ENCODE measurements at places on chromosomes 7 and 10.

- no peak for DNase-seq
These were observed at the start of gene LIPN for GRCh38 chr10:88759366-88760101. TSS of gene LIPN (plus strand) at chr10:88760020. CDS start at chr10:88761406, 1,386 bp downstream.

DNA sequence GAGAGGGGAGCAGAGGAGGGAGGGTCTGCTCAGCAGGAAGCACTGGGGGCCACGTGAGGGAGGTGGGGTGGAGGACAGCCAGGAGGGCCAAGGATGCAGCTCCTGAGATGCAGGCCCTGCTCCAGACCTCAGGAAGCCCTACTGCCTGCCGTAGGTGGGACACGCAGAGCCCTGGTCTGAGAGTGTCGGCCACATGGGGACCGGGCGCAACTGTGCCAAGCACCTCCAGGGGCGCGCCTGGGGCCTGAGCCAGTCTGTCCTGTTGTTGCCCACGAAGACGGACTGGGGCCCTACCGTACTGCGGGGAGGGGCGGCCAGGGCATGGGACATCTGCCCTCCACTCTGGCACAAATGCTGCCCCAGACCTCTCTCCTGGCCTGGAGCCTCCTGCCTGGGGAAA lies 31.6 kb downstream of the YKT6 start:
- no peak for DNase-seq

- no peak for DNase-seq
These were observed 8.8 kb downstream of the DCLRE1C start for GRCh38 chr10:14945108-14945507.

GRCh38 chr10:77072361-77072835 lies 565.2 kb downstream of the KCNMA1 start:
- DNase-seq: no peak

GRCh38 chr7:5457245-5457735 lies 33.7 kb upstream of the TNRC18 start:
- no peak for DNase-seq

GRCh38 chr7:73892003-73892999 lies 31.3 kb downstream of the TMEM270 start:
- DNase-seq: no peak

DNA sequence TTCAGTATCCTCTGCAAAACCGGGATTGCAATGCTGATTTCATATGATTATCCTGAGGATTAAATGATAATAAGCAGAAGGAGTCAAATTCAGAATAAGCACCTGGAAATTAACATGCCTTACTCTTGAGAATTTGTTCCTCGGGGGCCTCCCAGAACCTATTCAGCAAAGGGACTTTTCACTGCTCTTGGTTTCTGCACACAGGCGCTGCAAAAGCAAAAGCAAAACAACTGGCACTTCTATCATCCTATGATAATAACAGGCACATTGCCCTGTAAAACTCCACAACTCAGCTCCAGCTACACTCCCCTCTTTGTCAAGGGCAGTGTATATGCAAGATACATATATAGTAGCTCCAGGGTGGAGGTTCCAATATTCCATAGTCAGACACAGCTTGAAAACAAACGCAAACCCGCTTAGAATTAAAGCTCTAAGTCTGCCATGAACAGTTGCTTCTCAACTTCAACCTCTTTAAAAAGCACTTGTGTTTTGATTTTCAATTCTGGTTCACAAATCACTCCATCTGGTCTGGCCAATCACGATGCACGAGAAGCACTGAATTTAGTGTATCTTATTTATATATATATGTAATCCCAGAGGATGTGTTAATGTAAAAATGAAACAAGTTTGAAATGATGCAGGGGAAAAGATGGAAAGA lies 119.9 kb upstream of the PTER start:
- no peak for DNase-seq

GRCh38 chr7:159007996-159008389 lies 136.7 kb downstream of the VIPR2 start:
- DNase-seq: no peak

GRCh38 chr7:16685535-16685934 lies 39.6 kb downstream of the BZW2 start:
- DNase-seq: no peak

DNA sequence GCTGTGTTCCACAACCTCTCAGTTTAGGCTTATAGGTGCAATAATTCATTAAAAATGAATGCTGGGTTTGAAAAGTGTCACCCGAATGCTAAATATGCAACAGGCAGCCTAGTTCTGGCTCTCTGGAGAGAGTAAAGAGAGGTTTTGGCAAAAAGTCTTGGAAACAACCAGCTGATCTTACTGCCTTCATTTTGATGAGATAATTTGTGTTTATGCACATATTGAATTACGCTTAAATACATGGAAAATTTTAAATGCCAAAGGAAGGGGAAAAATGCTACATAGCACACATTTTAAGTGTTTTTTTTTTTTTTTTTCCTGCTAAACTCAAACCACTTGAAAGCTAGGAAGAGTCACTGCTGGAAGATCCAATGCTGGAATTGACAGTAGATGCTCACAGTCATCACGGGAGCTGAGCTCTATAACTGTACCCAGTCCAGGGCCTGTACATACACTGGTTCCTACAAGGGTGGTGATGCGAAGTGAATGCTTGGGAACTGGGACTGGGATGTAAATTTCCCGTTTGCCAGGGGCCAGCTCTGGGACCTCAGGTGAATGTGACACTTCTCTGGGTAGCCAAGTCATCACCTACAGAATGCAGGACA lies 151.5 kb downstream of the PFKFB3 start:
- no peak for DNase-seq

- DNase-seq: no peak
These were observed 140.5 kb downstream of the ARL4A start for GRCh38 chr7:12827920-12828319.

DNA sequence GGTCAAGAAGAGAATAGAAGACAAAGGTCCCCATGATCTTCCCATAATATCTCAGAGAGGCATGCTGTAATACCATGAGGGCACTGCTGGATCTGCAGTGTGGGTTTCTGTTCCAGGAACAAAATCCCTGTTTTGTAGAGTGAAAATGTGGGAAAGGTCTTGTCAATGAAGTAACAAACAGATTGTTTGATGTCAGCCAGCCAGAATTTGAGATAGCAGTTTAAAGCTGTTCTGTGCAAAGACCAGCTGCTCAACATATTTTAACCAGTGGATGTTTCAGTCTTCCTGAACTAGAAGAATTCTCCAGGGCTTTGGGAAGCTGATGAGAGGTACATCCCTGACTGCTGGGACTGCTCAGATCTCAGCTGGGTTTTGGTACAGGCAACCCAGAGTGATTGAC lies 1012.5 kb downstream of the DNAJB9 start:
- no peak for DNase-seq

- DNase-seq: no peak
These were observed 1.0 kb upstream of the ENO4 start for GRCh38 chr10:116848032-116848943.

GRCh38 chr7:69912846-69913245 lies 314.6 kb downstream of the AUTS2 start:
- no peak for DNase-seq

GRCh38 chr10:89185658-89186057 lies 21.5 kb downstream of the CH25H start:
- DNase-seq: no peak

DNA sequence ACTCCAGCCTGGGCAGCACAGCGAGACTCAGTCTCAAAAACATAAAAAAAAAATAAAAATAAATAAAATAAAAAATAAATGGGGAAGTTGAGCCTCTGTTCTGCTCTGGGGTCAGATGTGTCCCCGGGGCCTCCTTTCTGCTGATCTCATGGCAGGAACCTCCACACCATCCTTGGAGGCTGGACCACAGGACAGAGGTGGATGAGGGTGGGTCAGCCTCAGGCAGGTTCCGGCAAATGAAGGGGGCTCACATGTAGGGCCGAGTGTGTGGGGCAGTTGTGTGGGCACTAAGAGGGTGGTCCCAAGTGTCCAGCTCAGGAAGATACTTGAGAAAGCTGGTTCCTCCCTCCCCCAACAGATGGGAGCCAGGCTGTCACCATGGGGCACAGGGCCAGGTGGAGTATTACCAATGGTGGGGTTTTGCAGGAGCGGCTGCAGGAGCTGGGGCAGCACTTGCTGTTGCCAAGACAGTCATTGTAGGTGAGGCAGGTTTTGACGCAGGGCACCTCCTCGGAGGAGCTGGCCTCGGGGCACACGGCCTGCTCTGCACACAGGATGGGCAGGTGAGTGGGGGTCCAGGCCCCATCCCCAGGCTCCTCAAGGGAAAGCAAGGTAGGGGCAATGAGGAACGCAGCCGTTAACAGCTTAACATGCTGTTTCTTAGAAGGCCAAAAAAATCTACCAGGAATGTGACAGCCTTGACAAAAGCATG lies 13.9 kb upstream of the TBRG4 start:
- no peak for DNase-seq

GRCh38 chr10:95474228-95475002 lies 86.8 kb downstream of the SORBS1 start:
- DNase-seq: no peak

DNA sequence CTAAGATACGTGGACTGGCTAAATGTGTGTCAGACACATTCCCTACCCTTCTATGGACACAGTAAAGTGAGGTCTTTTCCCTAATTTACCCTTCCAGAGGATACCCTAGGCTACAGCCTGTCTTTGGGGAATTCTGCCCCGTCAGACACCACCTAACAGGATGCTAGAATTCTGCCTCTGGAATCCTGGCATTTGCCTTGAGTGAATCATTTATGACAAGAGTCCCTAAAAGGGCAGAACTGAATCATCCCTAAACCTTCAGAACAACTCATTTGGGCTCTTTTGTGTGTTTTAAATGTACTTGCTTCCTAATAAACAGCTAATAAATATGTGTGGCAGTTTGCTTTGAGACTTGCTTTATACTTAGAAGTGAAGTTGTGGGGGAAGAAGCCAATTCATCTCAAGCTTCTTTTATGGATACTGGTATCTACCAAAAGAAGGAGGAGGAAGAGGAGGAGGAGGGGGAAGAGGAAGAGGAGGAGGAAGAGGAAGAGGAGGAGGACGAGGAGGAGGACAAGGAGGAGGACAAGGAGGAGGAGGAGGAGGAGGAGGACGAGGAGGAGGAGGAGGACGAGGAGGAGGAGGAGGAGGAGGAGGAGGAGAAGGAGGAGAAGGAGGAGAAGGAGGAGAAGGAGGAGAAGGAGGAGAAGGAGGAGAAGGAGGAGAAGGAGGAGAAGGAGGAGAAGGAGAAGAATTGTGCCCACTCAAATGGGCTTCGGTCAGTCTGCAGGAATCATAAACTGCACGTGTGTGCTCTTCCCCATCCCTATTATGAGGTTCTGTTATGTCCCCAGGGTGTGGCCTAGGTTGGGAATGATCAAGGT lies 27.1 kb downstream of the PARP12 start:
- DNase-seq: no peak

DNA sequence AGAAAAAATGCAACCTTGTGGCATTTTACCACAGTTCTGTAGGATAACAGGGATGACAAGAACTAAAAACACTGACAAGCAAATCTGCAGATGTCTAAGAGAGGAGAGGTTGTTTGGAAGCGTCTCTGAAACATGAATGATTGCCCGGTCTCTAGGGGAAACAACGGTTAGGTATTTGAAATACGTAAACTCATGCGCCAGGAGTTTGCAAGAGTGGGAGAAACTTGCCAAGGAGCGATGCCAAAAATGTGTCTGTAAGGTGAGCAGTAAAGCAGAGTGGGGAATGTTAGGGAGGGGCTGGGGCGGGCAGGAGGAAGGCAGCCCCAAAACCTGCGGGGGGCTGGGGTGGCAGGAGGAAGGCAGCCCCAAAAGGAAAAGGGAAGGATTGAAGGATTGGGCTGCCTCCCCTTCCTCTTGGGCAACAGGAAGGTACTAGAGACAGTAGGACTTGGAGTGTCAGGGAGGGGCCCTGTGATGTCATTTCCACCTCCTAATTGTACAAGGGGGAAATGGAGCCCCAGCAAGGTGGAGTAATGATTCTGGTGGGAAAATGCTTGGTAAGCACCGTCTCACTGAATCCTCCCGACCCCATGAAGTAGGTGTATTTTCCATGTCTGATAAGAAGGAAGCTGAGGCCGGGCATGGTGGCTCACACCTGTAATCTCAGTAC lies 33.2 kb upstream of the PLEKHA1 start:
- no peak for DNase-seq

- DNase-seq: no peak
These were observed 1396.5 kb upstream of the CELF2 start for GRCh38 chr10:9621216-9621615.

DNA sequence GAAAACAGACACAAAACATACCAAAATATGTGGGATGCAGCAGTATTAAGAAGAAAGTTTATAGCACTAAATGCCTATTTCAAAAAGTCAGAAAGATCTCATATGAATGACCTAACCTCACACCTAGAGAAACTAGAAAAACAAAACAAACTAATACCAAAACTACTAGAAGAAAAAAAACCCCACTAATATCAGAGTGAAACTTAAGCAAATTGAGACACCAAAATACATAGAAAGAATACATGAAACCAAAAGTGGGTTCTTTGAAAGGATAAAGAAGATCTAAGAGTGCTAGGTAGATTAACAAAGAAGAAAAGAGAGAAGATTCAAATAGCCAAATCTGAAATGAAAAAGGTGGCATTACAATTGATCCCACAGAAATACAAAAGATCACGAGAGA lies 494.1 kb downstream of the SH2D4B start:
- no peak for DNase-seq

GRCh38 chr7:129494041-129494440 lies 8.3 kb upstream of the SMKR1 start:
- DNase-seq: no peak

- DNase-seq: no peak
These were observed 1280.1 kb downstream of the TYW1 start for GRCh38 chr7:68276725-68277124.

DNA sequence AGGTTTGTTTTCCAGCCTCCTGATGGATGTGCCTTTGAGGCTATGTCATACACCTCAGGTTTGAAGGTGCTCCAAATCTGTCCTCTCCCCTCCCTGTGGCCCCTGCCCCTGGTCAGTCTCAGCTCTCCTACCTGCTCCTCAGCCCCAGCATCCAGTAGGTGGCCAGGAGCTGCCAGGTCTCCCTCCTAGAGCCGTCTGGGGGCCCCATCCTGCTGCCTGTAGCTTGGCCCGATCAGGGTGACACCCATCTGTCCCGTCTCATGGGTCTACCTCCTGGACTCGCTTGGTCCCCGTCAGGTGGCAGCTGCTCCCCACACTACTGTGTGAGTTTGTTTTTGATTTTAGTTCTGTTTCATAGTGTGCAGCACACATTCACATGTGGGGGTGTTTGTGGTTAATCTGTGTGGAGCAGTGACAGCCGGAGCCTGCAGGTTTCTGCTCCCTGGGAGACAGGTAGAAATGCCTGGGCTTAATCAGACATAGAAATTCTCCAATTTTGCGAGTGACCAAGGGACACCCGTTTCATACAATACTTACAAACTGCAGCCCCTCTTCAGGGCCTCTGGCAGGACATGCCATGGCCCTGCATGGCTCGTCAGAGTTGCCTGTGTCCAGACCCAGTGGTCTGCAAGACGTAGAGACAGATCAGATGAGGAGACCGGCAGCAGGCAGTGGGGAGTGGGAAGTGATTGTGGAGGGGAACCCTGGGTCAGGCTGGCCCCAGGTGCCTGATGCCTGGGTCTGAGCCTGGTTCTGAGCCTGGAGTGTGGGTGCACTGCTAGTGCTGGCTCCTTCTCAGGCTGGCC lies 17.1 kb downstream of the ADCY1 start:
- DNase-seq: no peak
